ENCODE measurements at places on chromosomes 2 and 18.

- no peak for DNase-seq
Measured at GRCh38 chr2:74550231-74550630, 3.5 kb downstream of the LOXL3 start.

GRCh38 chr2:99672766-99673350 lies 183.0 kb upstream of the REV1 start:
- no peak for DNase-seq

DNA sequence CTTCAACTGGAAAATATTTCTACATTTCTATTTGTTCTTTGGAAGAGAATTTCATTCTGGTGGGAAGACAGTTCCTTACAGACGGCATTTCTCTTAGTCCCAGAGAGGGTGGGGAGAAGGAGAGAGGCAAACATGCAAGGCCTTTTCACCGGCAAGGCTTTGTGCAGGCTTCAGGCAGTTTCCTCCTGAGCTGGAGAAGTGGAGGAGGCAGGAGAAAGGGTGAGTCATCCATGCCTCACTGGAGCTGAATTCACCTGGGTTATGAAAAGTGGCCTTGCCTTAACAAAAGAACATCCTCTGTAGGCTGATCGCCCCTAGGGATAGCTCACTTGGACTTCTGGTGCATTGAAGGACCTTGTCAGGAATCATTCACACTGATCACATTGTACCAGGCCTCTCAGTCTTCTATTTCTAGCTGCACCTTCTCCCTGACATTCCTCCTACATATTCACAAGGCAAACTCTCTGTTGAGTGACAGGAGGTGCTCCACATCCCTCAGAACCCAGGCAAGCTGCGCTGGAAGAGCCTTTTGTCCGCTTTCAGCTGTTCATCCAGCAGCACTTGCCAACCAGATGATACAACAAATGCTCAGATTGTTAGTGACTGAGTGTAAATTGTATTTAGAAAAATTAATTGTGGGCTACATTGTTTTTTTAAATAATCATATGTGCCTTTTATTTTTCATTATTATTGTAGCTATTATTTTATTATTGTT lies 796.1 kb downstream of the DCDC2C start:
- DNase-seq: no peak

DNA sequence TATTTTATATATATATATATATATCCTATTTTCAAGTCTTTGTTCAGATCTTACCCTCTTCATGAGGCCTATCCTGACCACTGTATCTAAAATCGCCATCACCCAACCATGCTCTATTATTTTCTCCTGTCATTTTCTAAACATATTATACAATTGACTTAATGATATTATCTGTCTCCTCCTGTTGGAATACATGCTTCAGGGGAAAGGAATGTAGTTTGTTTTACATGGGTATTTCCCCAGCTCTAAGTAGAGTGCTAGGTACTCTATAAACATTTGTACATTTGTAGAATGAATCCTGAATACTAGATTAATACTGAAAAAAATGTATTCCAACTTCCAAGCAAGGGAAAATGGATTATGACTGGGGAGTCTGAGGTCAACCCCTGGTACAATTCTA lies 26.2 kb downstream of the TTC21B start:
- DNase-seq: no peak

DNA sequence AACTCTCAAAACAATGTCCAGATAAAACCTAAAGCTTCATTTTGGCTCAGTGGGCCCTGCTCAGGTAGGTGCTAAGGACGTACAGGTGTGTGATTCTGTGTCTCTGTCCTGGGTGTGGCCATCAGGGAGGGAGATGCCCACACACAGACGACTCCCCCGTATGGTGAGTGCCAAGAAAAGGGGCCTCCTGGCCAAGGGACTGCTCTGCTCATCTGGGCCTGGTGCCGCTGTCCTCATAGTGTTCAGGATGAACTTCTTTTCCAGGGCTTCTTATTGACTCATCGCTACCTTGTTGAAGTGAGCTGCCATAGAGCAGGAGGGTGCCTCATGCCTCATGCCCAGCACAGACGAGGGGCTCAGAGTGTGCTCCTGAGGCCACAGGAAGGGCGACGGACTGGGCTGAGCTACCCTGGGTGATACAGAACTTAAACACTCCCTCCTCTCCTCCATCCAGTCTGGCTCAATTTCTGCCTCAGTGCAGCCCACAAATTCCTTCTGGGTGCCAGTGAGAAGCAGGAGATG lies 57.8 kb downstream of the ITGB1BP1 start:
- no peak for DNase-seq

DNA sequence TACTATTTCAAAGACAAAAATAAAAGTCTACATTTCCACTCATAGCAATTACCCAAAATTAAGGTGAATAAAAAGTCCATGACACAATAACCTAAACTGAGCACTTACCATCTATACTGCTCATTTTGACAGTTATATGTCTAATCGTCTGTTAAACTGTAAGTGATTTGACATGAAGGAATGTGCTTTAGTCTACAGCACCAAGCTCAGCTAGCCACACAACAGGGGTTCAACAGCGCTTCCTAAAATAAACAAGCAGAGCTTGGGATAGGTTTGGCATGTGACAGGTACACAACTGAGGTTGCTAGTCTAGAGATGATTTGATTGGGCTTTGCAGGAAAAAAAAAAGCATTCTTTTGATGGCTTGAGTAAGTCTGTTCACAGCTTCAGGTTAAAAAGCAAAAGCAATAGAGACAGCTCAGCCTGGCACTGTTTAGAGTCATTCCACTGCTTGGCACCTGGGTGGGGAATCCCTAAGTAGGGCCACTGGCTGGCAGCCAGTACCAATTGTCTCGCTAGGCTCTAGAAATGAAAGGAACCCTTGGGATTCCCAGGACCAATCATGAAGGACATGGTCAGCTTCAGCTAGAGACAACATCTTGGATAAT lies 78.6 kb downstream of the BARD1 start:
- no peak for DNase-seq

DNA sequence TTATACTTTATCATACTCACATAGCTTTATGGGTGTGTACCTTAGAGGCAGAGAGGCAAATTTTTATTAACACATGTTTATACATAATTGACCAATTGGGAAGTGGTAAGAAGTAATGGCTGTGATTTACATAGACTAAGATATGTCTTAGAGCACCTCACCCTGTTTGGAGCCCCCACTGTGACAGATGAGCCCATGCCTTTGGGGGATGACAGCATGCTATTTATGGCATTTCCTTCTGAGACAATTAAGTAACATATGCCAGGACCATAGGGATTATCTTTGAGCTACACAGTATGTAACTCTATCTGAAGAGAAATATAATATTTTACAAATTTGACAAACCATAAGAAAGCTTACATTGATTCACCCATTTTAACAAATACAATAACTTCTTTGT lies 1655.3 kb upstream of the ACVR2A start:
- DNase-seq: no peak

Data from stimulated activated naive CD8-positive, alpha-beta T cell treated with anti-CD3 and anti-CD28 coated beads, Interleukin-15, Interleukin-2, amounts not matched to agents 100 U/mL and 50 U/mL, for 24 hours (primary cell).